Fibroblast of villous mesenchyme (primary cell): ENCODE measurements at places on chromosomes 3 and 15. TPM values are rescaled to one million over a fixed set of nuclear protein-coding genes. Genes with fewer than 3 reads are reported as not detected.

SEC22A gene
- total RNA-seq: 23.5 and 41.9 TPM in 2 replicates

ADPRH gene
- total RNA-seq: 3.0 and 4.2 TPM in 2 replicates

THAP10 gene
- total RNA-seq: 1.9 and 2.6 TPM in 2 replicates

RETNLB gene
- not detected in 2 replicates for total RNA-seq

C3orf70 gene
- 2.2 and 4.2 TPM in 2 replicates for total RNA-seq

CADM2 gene
- under 0.01 and 0.32 TPM in 2 replicates for total RNA-seq

LRRC31 gene
- not detected in 2 replicates for total RNA-seq

DISP2 gene
- total RNA-seq: under 0.01 TPM in 2 replicates

ANKRD63 gene
- total RNA-seq: not detected in 2 replicates

XIRP1 gene
- total RNA-seq: under 0.01 TPM in 1 of 2 replicates, not detected in the other

P2RY1 gene
- 0.32 and 0.43 TPM in 2 replicates for total RNA-seq

ACAD11 gene
- total RNA-seq: 29.6 and 45.3 TPM in 2 replicates
